ENCODE measurements at places on chromosomes 1 and 21.

- DNase-seq: no peak
Measured at GRCh38 chr1:15141935-15142539, 11.5 kb upstream of the TMEM51 start.

DNA sequence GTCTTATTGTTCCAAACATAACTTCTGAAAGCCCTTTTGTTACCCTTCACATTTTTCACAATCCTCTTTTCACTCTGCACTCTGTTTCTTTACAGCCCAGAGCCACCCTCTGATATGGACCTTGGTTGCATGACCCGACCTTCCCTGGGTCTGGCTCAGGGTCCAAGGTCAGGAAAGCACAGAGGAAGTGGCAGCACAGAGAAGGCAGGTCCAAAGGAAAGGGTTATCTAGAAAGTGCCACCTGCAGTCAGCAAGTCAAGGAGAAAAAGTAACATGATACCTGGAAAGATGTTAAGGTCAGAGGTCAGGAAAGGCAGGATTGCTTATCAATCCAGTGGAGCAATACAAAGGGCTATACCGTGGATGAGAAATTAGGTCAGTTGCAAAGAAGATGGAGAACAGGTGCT, 18.4 kb downstream of the BCAR3 start:
- no peak for DNase-seq

GRCh38 chr1:25799352-25799934, 550 bp upstream of the SELENON start:
- no peak for DNase-seq

- DNase-seq: no peak
Measured at GRCh38 chr1:62276791-62277190, 42.4 kb downstream of the KANK4 start.

GRCh38 chr1:231628207-231628876, 1.8 kb downstream of the DISC1 start:
- DNase-seq: no peak

DNA sequence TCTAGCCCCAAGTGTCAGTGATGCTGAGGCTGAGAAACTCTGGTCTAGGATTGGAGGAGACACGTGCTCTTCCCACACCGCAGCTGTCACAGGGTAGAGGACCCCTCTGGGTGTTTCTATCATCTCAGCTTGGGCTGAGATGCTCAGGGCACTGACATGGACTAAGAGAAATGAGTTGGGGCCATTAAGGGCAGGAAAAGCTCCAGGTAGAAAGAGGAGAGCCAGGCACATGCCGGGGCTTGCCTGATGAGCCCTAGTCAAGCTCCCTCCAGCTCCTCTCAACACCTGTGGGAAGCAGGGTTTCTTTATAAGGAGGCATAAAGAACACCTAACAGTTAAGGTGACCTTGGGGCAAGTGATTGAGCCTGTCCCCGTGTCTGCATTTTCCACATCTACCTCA, 17.3 kb downstream of the ABCA4 start:
- no peak for DNase-seq

- DNase-seq: no peak
Measured at GRCh38 chr1:155069551-155070157, 6.1 kb downstream of the EFNA4 start.

GRCh38 chr21:43287111-43287760, 118.4 kb downstream of the CRYAA start:
- DNase-seq: no peak

DNA sequence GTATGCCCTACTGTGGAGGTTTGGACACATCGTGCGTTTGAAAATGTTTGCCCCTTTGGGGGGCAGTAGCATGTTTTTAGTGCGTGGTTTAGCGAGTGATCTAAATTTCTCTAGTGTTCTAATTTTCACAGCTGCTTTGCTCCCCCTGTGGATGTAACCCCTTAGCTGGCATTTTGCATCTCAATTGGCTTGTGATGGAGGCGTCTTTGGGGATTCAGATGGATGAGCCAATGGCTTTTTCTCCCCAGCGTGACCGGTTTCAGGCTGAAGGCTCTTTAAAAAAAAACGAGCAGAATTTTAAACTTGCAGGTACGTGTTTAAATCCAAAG, 836 bp downstream of the CDC7 start:
- DNase-seq: no peak

- no peak for DNase-seq
Measured at GRCh38 chr1:31961536-31961935, 23.4 kb upstream of the PTP4A2 start.

GRCh38 chr1:112688781-112689193, 14.3 kb downstream of the MOV10 start:
- no peak for DNase-seq

DNA sequence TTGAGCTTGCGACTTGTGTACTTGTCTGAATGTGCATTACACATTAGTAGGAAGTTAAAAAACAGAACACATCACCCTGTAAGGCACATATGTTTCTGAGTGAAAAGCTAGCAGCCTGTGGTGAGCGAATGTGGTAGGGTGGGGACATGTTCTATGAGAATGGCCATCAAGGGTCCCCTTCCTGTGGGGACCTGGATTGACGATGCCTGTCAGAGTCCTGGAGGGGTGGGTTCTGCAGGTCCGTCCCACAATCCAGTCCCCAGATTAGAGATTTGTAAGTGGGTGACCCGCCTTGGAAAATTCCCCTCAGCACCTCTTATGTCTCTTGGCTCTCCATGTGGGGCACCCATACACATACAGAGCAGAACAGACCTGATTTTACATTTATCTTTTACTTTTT, 40.0 kb downstream of the MTARC1 start:
- no peak for DNase-seq

- DNase-seq: peak; percentile 44
Measured at GRCh38 chr1:181033128-181033798, 520 bp upstream of the MR1 start.

GRCh38 chr1:25677193-25677773, 60.7 kb downstream of the MAN1C1 start:
- peak; percentile 9 for DNase-seq

- no peak for DNase-seq
Measured at GRCh38 chr1:31004231-31004621, 61.3 kb downstream of the PUM1 start.

DNA sequence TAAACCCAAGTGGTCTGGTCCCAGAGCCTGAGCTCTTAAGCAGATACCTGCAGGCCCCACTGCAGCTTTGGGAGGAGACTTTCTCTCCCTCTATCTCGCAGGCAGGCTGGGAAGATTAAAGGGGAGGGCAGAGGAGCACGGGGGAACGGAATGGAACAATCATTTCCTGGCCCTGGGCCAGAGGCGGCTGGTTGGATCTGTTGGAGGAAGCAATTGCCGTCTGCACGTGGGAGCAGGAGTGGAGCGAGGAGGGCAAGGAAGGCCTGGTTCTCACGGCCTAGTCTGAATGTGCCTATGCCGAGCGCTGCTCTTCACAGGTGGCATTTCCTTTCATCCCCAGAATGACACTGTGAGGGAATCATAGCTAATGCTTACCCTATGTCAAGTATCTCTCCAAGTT, 23.7 kb downstream of the NKAIN1 start:
- no peak for DNase-seq

- no peak for DNase-seq
Measured at GRCh38 chr1:246338098-246338497, 169.0 kb downstream of the SMYD3 start.

- DNase-seq: peak; percentile 81
Measured at GRCh38 chr1:205227584-205228013, at the start of gene TMCC2. TSS of gene TMCC2 (plus strand) at chr1:205227946. CDS start at chr1:205228565, 619 bp downstream.

DNA sequence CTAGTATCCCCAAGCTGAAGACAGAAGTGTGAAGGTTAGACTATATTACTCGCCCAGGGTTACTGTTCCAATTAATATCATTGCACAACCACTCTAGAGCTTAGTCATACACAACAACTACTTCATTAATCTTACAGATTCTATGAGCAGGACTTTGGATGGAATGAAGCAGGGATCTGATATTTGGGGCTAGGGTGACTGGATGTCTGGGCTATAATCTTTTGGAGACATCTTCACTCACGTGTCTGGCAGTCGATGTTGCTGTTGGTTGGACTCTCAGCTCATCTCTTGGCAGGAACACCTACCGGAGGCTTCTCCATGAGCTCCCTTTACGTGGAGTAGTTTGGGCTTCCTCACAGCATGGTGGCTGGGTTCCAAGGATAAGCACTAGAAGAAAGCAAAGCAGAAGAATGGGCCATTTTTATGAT, 519.2 kb upstream of the B3GALT2 start:
- no peak for DNase-seq

GRCh38 chr1:40057310-40058030, 16.9 kb downstream of the CAP1 start:
- DNase-seq: no peak

DNA sequence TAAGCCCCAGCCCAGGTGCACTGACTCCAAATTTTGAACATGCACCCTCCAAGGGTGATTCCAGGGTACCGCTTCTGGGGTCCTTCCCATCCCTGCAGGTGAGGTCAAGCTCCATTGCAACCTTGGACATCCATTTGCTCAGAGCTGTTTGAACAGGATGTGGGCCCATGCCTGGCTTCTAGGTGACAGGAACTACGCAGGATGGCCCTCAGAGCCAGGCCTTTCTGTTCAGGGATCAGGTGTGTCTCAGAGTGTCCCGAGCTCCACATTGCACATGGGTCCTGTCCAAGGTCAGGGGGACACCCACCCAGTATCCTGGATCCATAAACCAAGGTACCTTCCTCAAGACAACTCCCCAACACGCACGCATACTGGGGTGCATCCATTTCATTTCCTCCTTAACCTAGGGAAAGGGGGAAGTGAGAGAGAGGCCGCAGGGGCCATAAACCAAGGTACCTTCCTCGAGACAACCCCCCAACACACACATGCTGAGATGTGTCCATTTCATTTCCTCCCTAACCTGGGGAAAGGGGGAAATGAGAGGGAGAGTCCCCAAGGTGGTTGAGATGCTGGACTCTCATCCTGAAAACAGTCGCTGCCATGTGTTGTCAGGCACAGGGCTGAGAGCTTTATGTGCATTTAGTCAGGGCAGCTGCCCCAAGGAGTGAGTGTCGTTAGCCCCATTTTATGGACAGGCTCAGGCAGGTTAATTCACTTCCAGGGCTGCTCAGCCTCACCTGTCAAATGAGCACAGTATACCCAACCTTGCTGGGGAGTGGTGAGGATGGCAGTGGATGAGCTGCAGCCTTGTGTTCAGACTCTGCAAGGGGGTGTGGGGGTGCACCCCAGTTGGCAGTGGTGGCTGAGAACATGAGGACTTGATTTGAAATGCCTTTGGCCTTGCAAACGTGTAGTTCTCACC, 2.1 kb downstream of the SLC66A1 start:
- DNase-seq: no peak

DNA sequence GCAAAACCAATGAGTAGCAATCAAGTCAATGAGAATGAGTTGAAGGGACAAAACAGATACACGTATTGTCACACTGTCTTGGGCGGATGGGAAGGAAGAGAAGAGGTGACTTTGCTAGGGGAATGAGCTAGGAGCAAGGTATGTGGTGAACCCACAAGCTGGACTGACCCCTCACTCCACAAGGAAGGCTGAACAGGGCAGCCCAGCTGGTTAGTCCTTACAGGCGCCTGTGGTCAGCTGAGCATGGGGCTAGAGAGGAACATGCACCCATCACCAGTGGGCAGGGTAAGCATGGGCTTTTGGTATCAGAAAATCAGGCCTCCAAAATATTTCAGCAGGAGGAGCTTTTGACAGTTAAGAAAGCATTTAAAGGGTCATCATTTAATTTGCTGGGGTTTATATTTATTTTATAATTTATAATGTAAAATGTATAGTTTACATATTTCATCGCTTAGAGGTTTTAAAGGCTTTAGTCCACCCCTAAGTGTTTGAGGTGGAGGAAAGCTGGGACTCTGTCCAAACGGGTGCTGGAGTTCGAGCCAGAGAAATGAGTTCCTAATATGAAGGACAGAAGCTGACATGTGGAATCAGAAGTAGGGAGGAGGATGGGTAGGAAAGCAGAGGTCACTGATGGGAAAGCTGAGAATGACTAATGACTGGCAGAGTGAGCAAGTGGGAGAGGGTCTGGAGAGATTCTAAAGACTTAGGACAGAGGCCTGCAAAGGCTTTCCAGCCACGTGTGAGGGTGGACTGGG, 22.0 kb upstream of the ACBD6 start:
- DNase-seq: no peak

DNA sequence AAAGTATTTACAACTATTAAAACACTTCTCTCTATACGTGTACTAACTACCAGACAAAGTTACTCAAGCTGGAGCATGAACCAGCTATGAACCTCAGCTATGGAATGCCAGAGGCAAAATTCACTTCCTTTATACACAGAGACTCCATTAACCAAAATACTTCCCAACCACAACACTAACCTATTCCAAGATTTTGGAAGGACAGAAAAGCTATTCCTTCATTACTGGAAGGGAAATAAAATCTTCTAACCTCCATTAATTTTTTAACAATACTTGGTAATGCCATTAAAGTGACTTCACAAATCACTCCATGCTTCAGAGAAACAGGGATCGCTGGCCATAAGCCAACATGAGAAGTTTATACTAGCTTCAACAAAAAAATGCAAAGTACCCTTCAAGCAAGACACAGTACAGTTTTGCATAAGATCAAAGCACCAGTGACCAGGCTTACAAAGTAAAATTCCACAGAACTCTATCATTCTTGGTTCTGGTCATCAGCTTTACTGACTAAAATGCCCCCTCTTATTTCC, 58.0 kb downstream of the PUM1 start:
- DNase-seq: no peak

DNA sequence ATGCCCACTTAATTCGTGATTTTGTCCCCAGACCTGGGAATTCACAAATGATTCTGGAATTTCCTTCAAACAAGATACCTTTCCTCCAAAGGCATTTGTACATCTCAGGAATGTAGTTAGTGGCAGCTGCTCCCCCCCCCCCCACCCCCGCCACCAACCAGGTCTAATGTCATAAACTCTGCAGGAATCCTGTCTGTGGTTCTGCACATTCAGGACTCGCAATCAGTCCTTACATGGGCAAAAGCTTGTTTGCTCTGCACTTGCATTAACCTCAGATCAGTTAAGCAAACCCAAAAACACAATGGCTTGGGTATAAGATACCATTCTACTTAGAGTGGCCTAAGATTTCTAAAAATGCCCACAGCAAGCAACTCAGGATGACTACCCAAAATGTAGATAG, 143.8 kb downstream of the TGFB2 start:
- no peak for DNase-seq
